Left ventricle myocardium superior (tissue), 1 donor: ENCODE measurements at places on chromosomes 7 and 10.

GRCh38 chr7:21278944-21279343 lies 148.9 kb upstream of the SP4 start:
- no peak for DNase-seq

DNA sequence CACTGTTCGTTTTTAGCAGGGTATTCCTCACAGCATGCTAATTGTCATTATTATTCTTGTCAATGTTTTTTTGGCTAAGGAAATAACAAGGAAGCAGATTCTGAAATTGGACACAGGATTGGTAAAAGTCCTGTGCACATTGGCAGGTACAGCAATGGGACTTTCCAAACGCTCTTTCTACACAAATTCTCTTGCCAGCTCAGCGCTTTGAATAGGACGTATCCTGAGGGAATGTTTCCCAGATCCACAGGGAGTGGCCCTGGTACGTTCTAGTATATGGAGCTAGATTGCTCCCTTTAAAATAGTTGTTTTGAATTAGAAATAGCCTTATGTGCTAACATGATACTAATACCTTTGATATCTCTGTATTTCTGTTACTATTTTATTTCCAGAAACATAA lies 82.8 kb upstream of the GRB10 start:
- no peak for DNase-seq

DNA sequence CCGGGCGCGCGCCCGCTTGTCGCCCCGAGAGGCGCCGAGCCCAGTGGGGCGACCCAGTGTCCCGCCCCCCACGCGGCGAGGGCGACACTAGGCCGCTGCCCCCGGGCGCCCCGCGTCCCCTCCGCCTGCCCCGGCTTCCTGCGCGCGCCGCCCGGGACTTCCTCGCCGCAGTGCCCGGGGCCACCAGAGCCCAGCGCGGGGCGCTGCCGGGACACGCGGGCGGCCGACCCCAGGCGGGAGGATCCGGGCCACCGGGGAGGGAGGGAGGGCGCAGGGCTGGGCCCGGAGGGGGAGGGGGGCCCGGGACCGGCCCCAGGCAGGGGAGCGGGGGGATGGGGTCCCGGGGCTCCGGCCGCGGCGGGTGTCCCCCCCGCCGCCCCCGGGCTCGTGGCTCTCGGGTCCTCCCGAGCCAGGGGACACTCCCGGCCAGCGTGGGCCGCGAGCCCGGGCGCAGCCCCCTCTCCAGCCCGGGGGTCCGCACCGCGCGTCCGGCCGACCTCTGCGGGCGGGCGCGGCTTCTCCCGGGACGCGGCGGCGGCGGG lies 435 bp upstream of the PWWP2B start:
- DNase-seq: peak; percentile 86

DNA sequence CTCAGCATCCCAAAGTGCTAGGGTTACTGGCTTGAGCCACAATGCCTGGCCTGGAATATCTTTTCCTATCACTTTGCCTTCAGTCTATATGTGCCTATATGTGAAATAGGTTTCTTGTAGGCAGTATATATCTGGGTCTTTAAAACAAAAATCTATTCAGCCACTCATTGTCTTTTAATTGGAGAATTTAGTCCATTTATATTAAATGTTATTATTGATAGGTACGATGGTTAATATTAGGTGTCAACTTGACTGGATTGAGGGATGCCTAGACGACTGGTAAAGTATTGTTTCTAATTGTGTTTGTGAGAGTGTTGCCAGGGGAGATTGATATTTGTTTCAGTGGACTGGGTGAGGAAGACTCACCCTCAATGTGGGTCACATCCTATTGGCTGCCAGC lies 73.4 kb downstream of the FBXL13 start:
- no peak for DNase-seq
